CD4-positive, alpha-beta T cell treated with Interleukin-4 for 4 hours (primary cell): ENCODE measurements at places on chromosomes 3 and 15.
A peak's percentile ranks its signal among the peaks of the same experiment; 100 is the strongest.

DNA sequence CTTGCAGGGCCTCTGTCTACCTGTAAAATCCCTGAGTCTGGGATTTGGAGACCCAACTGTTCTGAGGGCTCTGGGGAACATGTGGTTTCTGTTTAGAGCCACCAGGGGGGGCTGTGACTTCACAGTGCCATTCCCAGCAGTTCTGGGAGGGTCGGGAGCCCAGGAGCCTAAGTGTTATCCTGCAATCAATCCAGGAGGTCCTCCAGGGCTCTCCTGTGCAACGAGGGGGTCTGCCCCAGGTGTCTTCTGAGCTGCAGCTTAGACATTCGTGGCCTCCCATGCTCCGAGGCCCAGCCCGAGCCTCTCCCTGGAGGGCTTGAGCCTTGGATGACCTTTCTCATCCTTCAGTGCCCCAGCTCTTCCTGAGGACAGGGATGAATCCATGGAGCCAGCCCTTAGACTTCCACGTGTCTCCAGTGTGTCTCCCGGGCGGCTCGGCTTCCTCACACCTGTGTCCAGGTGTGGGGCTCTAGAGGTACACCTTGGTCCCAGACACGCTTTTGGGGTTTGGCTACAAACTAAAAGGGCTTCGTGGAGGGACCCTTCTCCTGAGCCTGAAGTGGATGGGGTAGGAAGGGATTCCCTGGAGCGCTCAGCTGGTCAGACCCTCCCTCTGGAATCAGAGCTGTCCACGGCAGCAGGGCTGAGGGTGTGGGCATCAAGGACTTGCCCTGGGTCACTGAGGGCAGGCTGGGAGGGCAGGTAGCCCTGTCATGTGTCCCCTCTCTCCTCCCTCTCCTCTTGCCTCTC is 20.3 kb upstream of the ABTB1 start:
- peak; percentile 42 for DNase-seq

GRCh38 chr15:44023176-44023575 is 171.9 kb downstream of the FRMD5 start:
- DNase-seq = no peak

DNA sequence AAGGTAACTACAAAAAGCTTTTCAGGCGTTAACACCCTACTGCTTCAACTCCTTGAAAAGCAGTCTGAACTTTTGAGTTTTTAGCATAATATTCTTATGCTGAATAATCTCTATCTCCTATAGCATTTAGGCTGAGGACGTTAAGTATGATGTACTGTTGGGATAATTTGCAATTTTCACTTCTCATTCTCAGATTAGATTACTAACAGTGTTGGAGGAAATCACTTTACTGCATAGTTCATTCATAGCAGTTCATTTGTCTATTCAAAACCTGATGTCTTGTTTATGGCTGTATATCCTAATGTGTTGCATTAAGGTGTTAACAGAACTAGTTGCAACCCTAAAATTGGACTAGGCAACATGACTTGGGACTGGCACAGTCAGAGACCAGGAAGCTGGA is 983.1 kb downstream of the FHIT start:
- DNase-seq = no peak

GRCh38 chr15:51499379-51499976 is 123.1 kb downstream of the DMXL2 start:
- peak; percentile 3 for DNase-seq

GRCh38 chr3:105830836-105831235 is 38.0 kb downstream of the CBLB start:
- DNase-seq = no peak

DNA sequence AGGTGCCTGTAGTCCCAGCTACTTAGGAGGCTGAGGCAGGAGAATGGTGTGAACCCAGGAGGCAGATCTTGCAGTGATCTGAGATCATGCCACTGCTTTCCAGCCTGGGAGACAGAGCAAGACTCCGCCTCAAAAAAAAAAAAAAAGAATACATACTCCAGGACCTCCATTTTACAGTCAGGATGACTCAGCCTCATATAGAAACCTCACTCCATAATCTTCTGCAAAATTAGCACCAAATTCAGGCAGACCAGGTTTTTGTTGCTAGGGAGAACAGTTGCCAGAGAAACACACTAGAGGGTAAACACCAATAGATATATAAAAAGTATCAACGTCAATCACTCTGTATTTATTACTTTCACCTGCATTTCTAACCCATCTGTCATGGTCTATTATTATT is 28.3 kb upstream of the AP3B2 start:
- DNase-seq = no peak

GRCh38 chr3:12503126-12503957 is 19.1 kb downstream of the TSEN2 start:
- DNase-seq = no peak

GRCh38 chr3:97822359-97822775 is 556 bp downstream of the CRYBG3 start:
- no peak for DNase-seq

DNA sequence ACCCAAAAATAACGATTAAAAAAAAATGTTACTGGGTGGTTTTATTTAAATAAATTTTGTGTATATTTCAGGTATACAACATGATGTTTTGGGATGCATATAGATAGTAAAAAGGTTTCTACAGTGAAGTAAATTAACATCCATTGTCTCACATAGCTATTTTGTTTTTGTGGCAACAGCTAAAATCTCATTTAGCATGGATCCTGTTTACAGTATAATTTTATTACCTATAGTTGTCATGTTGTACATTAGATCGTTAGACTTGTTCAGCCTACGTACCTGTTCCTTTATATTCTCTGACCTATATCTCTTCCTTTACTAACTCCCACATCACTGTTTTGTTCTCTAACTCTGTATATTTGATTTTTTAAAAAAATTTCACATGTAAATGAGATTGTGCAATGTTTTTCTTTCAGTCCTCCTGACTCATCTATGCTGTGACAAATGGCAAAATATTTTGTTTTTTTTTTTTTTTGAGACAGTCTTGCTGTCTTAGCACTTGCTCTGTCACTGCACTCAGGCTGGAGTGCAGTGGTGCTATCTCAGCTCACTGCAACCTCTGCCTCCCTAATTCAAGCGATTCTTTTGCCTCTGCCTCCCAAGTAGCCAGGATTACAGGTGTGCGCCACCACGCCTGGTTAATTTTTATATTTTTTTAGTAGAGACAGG is 45.6 kb downstream of the OIP5 start:
- DNase-seq = no peak
